Activated naive CD4-positive, alpha-beta T cell (primary cell): ENCODE measurements at places on chromosomes 12 and 14.

- peak; percentile 61 for DNase-seq
These were observed at the start of gene RPS6KL1 for GRCh38 chr14:74922752-74923401. TSS of gene RPS6KL1 (minus strand) at chr14:74923260. CDS start at chr14:74921541, 1,719 bp downstream.

DNA sequence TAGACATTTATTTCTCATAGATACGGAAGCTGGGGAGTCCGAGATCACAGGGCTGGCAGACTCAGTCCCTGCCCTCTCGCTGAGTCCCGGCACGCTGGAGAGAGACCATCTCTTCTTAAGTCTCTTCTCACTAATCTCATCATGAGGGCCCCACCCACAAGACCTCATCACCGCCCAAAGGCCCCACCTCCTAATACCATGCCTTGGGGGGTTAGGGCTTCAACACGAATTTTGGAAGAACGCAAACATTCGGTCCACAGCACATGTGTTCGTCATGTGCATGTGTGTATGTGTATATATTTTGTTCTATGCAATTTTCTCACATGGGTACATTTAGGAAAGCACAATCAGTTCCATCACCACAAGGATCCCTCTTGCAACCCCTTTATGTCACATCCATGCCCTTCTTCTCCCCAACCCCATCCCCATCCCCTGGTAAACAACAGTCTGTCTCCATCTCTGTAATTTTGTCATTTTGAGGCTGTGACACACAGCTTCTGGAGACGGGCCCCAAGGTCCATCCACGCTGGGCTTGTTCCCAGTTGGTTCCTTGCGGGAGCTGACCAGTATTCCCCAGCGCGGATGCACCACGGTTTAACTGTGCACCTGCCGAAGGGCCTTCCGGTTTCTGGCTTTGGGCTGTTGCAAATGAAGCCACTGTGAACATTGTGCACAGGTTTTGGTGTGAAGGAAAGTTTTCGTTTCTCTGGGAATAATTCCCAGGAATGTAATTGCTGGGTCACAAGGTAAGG lies 317.5 kb upstream of the DIO3 start:
- no peak for DNase-seq

DNA sequence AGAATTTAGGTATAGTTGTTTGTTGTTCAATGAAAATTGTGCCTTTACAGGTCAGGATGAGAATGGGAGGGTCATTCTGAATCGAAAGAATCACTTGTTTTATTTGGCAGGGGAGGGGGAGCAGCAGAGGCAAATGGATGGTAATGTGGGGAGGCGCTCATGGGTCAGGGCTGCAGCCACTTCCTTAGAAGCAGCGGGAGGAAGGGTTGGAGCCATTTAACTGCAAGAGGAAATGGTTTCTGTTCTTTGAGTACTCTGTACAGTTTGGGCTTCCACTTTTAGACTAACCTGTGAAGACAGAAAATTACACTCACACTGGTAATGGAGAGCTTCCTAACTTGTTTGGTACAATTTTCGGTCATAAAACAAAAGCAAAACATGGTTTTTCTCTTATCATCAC lies 57.2 kb downstream of the PIWIL1 start:
- DNase-seq: no peak

- no peak for DNase-seq
These were observed 517.0 kb downstream of the KCNH5 start for GRCh38 chr14:62528296-62528695.

GRCh38 chr12:56713345-56713744 lies 11.8 kb downstream of the NACA start:
- no peak for DNase-seq

- no peak for DNase-seq
These were observed 161.3 kb upstream of the TMCC3 start for GRCh38 chr12:94811611-94812010.

DNA sequence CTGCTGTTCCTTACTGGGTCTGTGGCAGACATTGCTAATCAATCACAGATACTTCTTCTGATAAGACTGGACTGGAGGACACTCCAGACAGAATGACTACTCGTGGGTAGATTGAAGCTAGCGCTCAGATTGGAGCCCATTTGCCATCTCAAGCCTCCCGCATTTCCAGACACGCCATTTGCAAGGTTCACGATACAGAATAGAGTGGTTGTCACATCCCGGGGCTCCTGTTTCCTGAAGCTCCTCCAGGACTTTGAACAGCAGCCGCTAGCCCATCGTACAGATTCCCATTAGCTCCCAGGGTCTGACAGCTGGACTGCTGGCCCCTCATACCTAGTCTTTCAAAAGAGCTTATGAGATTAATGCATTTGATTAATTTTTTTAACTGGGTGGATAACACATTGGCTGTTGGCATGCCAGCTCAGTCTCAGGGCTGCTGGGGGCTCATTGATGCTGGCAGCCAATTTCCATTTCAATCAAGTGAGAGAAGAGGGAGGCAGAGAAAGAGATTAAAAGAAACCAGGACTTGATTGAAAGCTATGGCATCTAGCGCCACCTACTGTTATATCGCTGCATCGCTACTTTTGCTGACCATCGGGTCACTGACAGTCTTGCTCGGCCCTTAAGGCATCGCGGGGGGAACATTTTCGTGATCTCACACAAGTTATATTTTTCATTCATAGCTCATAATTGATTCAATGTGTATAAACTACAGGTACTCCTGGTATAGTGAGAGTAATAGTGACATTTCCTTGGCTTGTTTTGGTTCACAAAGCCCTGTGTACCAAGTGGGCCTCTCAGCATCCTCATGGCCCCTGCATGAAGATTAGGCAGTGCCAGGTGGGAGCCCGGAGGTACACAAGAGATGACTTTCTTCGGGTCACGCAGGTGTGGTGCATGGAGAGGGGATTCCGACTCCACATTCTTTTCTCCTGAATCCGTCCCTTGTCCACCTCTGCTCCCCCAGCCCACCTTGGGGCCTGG lies 78.6 kb downstream of the CCDC60 start:
- no peak for DNase-seq

DNA sequence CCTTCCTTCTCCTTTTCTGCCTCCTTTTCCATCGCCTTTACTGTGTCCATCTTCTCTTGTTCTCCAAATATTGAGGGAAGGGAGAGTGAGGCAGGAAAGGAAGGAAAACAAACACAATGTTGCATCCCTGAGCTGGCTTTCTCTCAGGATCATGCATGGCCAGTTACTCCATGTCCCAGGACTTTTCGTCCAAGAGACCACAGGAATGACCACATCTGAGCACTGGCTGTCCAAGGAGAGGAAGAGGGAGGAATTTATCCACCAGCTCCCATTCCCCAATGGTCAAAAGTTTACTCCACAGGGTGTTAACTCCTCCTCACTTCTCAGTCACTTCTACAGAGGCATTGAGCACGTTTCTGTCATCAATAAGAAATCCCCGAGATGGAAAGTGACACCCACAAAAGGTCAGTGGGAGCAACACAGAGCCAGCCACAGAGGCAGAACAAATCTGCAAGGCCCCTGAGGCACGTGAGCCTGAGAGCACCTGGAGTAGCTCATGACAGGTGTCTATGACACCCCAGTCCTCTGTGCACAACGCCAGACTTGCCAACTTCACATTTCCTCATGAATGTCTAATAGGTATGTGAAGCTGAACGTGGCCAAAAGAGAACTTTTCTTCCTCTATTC lies 177.3 kb upstream of the NUDT4 start:
- no peak for DNase-seq

GRCh38 chr12:69440016-69440415 lies 30.2 kb upstream of the FRS2 start:
- DNase-seq: no peak

DNA sequence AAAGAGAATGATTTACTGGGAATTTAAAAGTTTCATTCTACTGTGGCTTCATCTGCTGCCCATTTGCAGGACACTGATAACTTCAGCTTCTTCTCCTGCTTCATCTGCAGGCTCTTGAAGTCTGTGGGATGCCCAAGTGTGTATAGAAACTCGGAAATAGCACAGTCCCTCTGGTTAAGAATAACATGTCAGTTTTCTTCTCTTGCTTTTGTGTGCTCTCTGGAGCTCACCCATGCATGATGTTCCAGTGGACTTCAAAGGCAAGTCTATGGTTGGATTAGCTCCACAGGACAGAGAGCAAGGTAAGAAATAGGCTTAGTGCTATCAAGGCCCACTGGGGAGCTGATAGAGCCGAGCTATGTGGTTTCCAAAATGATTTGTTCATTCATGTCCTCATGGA lies 13.7 kb downstream of the RMST start:
- DNase-seq: no peak

DNA sequence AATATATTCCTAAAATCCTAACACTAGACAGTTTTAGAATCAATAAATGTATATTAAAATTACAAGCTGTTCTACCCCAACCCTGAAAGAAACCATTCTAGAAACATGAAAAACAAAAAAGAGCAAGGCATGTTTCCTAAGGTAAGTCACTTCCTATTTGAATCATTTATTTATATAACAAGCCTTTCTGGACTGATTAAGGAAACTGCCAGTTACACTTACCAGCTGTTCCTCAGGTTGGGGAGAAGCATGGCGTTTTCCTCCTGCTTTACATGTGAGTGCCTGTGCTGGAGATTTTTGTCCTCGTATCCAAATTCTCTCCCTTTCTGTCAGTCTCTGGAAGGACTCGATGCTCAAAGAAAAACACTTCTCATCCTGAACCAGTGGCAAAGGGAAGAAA lies 183.3 kb downstream of the EFCAB11 start:
- no peak for DNase-seq

DNA sequence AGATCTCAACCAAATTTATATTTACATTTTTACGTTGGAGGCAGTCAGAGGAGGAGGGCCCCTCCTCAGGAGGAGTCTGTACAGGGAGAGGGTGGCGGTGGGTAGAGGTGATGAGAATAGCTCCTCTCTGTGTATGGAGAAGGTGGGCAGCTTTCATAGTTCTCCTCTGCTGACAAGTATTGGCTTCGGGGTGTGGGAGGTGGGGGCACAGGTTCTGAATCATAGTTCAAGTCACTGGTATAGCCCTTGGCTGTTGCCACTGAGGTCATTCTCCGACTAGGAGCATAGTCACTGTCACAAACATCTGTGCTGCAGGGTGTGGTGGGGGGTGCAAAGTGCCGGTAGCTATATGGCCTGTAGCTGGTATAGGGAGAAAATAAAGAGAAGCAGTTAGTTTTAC lies 50.3 kb downstream of the BCL2L14 start:
- DNase-seq: no peak

GRCh38 chr12:6171409-6172015 lies 28.7 kb upstream of the CD9 start:
- no peak for DNase-seq
